ENCODE measurements at places on chromosomes 11 and 22.

DNA sequence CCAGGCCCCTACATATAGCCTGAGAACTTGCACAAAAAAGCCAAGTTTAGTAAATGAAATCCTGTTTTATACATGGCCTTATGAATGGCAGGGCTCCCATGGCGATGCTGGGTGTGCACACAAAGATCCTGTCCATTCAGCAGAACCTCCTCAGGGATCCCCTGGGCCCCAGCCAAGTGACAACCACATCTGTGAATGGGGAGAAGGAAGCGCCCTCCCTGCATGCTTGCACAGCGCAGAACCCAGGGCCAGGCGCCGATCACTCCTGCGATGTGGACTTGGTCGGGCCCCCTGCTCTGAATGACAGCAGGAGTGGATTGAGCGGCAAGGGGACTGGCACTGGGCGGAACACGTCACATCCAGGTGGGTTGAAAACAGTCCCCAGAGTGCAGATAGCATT, 4.5 kb upstream of the CDC42EP2 start:
- DNase-seq = no peak

- DNase-seq = no peak
Observed at GRCh38 chr11:46485856-46486443, 94.4 kb upstream of the CHRM4 start.

- DNase-seq = no peak
Observed at GRCh38 chr22:32803020-32803737, 1.7 kb downstream of the TIMP3 start.

GRCh38 chr11:116535120-116535519, 237.7 kb downstream of the BUD13 start:
- DNase-seq = no peak

DNA sequence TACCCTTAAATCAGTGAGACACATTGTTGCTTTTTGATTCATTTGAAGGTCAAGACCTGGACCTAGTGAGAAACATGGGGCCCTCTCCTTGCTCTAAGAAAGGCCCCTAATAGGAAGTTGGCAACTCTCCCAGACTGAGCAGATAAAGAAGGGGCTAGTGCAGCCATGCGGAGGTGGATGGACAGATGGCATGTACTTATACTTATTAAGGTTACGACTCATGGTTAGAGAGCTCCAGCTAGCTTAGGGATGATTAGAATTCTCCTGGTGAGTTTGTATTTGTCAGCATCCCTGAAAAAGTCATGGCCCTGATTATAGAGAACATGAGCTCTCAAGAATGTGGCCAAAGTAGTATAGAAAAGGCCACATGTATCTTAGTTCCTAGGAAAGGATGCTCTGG, 112.1 kb upstream of the BDNF start:
- DNase-seq = no peak

DNA sequence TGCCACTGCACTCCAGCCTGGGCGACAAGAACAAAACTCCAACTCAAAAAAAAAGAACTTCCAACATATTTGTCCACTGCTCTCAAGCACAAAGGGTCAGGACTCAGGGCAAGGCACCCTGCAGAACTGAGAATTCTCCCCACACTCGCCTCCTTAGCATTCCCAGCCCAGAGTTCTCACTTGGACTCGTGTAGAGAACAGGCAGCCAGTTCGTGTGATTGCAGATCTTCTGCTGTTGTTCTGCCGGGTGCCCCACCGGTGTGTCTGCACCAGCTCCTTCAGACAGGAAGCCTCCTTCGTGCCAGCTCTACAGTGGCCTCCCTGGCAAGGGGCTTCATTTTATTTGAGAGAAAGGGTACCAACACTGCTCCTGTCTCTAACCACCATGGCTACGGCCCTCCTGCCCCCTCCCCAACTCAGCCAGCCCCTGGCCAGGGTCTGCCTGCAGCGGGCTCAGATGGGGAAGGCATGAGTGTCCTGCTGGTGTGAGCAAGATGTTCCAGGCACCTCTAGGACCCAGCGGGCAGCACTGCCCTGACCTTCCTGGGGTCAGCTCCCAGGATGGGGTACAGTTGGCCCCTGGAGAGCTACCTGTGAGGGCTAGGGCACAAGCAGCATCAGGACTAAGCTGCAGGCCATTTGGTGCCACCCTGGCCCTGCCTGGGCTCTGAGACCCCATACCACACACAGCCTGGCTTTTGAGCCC, 19.5 kb upstream of the SCGB1A1 start:
- DNase-seq = no peak

All from stimulated activated CD4-positive, alpha-beta T cell treated with anti-CD3 and anti-CD28 coated beads, Interleukin-1b, Interleukin-23, amount 100 ng/mL, for 1 hour (primary cell).